Mucosa of descending colon (tissue), 3 donors: ENCODE measurements at places on chromosomes 12 and 14.

GRCh38 chr12:24078318-24078765 lies 128.9 kb upstream of the SOX5 start:
- DNase-seq = no peak

DNA sequence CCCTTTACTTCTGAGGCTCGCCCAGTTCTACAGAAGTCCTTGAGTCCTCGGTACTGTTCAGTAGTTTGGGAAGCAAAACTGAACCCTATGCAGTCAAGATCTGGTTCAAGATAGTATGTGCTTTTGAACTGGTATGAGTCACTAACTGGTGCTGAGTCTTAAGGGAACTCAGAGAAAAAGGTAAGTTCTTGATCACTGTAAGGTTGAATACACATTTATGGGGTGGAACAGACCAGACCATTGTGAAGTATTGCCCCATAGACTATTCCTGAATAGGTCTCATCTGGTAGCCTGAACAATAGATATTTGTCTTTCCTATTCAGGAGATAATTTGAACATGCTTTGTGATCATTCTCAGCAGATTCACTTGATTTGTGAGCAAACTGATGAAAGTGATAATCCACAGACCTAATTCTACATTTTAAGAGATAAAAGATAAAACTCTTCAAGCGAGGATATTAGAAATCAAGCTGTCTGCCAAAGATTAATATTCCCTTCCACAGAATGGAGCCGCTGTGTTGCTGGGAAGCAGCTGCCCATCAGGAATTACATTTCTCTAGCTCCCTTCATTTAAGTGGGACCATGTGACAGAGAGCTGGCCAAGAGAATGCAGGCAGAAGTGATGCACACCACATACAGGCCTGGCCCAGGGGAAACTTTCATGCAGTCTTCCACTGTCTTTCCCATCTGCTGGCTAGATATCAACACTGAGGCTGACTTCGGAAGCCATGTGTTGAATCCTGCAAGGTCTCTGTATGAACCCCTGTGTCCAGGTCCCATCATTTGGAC lies 369.8 kb upstream of the GARIN6 start:
- no peak for DNase-seq

DNA sequence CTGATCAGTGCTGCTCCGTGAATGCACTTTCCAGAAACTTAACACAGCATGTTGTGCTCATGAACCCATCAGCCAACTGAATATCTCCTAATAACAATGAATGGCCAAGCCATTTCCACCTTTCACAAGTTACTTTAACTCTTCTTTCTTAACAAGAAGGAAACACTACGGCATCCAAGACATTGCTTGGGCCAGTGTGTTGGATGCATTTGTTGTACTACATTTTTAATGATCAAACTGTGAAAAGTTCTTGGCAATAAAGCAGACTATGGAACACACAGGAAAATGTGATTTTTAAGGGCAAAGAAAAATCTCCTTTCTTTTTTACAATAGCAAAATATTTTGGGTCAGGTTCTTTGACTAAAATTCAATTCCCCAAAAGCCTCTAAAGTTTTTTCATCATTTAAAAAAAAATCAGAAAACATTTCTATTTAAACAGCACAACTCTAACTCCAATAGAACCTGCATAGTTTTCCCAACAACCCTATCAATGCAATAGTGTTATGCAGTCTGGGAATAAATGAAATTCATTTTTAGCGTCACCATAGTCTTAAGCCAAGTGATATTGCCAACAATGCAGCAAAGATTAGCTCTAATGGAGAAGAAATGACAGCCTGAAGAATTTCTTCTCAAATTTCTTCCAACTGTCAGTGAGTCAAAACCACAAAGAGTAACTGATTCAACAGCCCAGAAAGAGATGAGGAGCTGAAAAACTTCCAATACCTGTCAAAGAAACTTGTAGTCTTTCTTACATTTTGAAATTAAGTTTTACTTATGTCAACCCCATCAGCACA lies 50.7 kb upstream of the PTPRR start:
- no peak for DNase-seq

DNA sequence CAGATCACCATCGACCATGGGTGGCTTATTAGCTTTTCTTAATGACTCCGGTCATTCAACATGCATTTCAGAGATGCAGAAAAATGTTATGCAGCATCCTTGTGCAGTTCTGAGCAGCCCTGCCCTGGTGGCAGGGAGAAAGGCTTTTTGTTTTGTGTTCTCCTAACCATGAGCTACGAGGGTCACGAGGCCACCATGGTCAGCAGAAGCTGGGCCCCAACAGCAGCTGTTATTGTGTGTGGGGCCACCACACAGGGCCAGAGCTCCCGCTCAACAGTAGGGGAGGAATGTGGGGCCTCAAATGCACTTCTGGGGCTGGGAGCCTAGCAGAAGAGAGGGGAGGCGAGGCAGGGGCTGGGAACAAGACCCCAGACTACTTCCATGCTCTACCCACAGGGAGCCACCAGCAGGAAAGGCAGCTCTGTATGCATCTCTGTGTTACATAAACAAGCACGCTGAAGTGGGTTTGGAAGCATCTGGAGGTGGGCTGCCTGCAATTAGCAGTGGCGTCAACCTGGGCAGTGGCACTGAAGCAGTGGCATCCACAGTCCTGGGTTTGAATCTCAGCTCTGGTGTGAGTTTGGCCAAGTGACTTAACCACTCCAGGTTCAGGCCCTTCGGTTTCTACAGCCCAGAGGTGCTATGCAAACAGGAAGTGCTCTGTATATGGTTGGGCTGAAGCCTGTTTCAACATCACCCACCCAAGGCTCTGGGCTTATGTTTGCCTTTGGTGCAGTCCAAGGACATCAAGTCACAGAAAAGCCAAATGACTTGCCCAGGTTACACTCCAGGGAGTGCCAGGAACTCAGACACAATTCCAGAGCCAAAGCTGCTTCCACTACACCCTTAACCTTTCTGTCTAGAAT lies 16.3 kb downstream of the GLTP start:
- no peak for DNase-seq

DNA sequence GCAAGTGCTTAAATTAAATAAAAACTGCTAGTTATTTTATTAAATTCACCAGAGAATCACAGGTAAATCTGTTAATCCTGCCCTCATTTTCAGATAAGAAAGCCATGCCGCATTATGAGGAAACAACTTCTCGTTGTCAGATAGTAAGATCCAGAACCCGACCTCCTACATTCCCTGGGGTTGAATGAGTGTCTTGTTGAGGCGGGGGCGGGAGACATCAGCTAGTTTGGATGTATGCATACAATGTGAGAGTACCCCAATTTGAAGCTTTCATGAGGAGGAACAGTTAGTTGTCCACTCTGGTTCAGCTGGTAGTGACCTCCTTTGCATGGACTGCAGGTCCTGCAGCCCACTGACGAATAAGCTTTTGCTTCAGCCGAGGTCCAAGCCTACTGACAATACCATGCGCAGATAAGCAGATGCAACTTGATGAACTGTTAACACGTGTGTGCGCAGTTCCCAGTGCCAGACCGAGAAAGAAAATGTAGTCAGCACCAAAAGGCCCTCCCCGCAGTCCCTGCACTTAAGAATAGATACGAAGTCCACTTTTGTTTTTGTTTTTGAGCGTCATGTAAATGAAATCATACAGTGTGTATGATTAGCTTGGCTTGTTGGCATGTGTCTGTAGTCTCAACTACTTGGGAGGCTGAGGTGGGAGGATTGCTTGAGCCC lies 34.9 kb downstream of the EVL start:
- no peak for DNase-seq

- DNase-seq = no peak
Measured at GRCh38 chr14:76123426-76124225, 28.1 kb upstream of the GPATCH2L start.

- DNase-seq = no peak
Measured at GRCh38 chr12:94516985-94517384, 57.3 kb upstream of the CEP83 start.

DNA sequence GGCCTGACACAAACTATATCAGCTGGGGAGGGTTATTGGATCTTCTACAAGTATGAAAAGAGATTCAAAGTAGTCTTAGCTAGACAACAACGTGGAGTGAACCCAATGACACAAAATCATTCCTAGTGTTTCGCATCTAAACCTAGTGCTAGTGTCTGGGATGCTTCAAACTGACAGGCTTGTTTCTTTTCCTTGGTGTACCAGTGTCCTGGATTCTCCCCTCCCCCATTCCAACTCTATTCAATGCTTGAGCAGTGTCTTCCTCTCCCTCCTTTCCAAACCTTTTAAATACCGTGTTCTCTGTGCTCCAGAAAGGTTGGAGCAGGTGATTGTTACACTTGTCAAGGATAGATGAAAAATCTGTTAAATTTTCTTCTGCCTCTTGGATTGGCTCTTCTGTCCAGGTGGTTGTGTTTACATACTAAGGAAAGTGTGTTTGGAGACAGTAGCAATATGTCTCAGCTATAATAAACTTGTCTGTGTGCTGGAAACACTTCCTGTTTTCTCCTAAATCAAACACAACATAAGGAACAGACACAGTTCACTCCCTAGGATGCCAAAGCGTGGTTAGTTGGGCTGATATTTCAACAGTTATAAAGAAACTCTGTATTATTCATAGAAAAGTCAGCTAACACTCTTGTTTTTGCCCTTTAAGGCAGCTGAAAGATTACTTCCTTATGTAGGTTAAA lies 14.4 kb upstream of the GUCY2C start:
- no peak for DNase-seq

DNA sequence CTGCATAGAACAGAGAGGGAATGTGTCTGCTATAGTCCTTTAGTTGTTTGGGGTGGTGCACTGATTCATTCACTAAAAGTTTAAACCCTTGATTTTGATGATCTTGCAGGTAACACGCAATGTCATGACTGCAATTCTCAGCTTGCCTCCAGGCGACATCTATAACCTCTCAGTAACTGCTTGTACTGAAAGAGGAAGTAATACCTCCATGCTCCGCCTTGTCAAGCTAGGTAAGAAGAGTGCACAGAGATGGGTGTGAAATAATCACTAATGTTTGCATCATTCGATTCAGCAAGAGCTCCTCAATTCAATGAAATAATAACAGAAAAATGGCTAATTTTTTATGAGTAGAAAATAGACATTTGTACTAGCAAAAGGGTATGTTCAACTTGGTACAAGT lies 203.7 kb downstream of the PTPRO start:
- no peak for DNase-seq

DNA sequence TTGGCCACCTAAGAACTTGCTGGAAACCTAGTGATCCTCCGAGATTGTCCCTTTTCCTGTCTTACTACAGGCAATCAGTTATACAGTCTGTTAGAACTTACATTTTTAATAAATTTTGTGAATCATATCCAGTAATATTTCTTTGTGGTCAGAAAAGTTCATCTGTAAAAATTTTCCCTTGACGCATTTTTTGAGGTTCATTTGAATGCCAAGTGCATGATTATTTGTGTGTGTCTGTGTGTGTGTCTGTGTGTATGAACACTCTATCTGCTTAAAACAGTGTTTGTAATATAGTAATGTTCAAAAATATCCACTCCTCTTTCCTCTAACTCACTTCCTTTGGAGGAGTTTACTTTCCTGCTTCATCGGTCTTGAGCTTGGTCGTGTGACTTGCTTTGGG lies 468.7 kb upstream of the FLRT2 start:
- DNase-seq = no peak

DNA sequence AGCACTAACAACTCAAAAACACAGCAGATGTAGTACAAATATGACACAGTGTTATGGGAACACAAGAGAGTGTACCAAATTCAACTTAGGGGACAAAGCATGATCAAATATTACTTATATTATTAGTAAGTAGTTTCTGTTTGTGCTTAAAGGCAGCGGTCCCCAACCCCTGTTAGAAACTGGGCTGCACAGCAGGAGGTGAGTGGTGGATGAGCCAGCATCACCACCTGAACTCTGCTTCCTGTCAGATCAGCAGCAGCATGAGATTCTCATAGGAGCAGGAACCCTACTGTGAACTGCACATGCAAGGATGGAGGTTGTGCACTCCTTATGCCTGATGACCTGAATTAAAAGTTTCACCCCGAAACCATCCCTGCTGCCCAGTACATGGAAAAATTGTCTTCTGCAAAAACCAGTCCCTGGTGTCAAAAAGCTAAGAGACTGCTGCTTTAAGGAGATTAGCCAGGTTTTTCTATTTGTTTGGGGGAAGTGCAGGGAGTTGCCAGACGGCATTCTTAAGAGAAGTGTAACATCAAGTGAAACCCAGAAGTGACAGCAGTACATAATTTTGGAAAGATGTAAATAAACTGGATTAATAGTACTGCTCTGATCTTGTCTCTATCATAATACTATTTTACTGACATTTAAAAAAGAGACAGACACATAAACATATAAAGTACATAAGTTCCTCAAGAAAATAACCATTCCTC lies 26.7 kb downstream of the GTF2A1 start:
- DNase-seq = no peak

- DNase-seq = no peak
Measured at GRCh38 chr14:90849787-90850444, 33.7 kb upstream of the TTC7B start.
